A549 treated with CpdA at 1 μM for 4 hours (cell line): ENCODE measurements at places on chromosomes 5 and 9. TPM values are rescaled to one million over a fixed set of nuclear protein-coding genes. Genes with fewer than 3 reads are reported as not detected.

Gene PCDHGA9
- total RNA-seq: 0.06 to 0.14 TPM (median 0.08 TPM) in 3 of 5 replicates, not detected in the others

Gene CARTPT
- not detected in 5 replicates for total RNA-seq

Gene HNRNPAB
- 318 to 343 TPM (median 328 TPM) in 5 replicates for total RNA-seq

Gene QRFP
- total RNA-seq: not detected in 5 replicates

Gene SLC28A3
- total RNA-seq: not detected in 5 replicates

Gene SPINK6
- total RNA-seq: 0.26 to 1.4 TPM (median 0.37 TPM) in 5 replicates

Gene MCC
- total RNA-seq: 0.14 to 0.38 TPM (median 0.25 TPM) in 5 replicates

Gene LCN2
- total RNA-seq: 1.0 to 5.7 TPM (median 3.3 TPM) in 5 replicates

Gene TMC1
- 0.05 to 0.14 TPM in 2 of 5 replicates, not detected in the others for total RNA-seq

Gene TAF11L10
- not detected in 5 replicates for total RNA-seq

Gene LHX3
- 0.08 to 0.12 TPM (median 0.09 TPM) in 4 of 5 replicates, not detected in the other for total RNA-seq

Gene SLC35D2
- total RNA-seq: 15.3 to 20.5 TPM (median 19.4 TPM) in 5 replicates

Gene PKN3
- 11.7 to 17.4 TPM (median 14.6 TPM) in 5 replicates for total RNA-seq

Gene BAAT
- total RNA-seq: 0.47 to 0.79 TPM (median 0.58 TPM) in 5 replicates

Gene NMUR2
- 0.03 to 0.06 TPM (median 0.06 TPM) in 3 of 5 replicates, not detected in the others for total RNA-seq

Gene KIF24
- total RNA-seq: 3.4 to 3.8 TPM (median 3.6 TPM) in 5 replicates

Gene F2R
- total RNA-seq: 35.2 to 56.9 TPM (median 52.2 TPM) in 5 replicates

Gene MCIDAS
- total RNA-seq: 1.8 to 2.5 TPM (median 2.2 TPM) in 5 replicates

Gene DENND1A
- 9.6 to 11.8 TPM (median 11.4 TPM) in 5 replicates for total RNA-seq

Gene OSTF1
- 14.4 to 19.3 TPM (median 15.3 TPM) in 5 replicates for total RNA-seq
